ENCODE measurements at places on chromosomes 12 and 14. TPM values are rescaled to one million over a fixed set of nuclear protein-coding genes. Genes with fewer than 3 reads are reported as not detected.
A peak's percentile ranks its signal among the peaks of the same experiment; 100 is the strongest.

The SLC4A8 gene
- total RNA-seq = 6.7 TPM

The KRT5 gene
- 0.91 TPM for total RNA-seq

The SCN8A gene
- 3.5 TPM for total RNA-seq

- no peak for DNase-seq
These were observed 271.9 kb downstream of the CPNE8 start for GRCh38 chr12:38633511-38633910.

DNA sequence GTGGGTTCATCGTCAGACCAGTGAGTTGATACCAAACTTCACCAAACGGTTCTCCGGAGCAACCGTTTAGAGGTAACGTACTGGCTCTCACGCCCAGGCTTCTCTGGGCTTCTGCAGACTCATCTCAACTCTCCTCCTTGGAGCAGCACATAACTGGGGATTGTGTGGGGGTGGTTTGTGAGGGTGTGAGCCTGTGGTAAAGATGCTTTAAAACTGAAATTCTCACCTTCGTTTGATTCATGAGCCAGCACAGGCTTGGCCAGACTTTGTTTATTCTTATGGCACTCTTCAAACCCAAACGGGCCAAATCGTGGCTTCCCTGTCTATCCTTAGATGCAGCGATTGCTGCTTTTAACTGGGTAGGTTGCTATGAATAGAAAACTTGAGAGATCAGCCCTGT, 121.3 kb downstream of the SAMD4A start:
- no peak for DNase-seq

DNA sequence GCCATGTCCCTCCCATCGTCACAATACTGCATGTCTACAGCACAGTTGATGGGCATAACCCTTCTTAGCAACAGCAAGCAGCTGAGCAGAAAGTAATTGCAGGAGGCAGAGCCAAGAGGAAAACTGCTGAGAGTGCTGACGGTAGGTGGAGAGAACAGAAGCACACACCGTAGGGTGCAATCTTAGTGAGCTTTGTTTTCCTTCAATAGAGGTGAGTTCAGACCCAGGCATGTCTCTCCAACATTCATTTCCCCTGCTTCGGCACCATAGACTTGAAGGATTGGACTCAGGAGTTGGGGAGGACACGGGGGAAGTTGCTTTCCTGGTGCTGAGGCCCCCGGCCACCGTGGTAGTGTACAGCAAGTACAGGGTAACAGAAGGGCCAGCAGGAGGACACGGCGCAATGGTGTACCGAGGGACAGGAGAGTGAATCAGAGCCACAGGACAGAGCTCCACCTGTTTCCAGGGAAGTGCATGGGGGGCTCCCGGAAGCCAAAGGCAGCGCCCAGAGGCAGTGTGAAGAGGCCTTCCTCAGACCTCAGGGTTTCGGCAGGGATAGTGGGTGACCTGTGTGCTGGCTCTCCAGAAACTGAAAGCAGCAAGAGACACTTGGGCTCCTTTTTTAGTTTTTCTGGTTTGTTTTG, 36.3 kb upstream of the SINHCAF start:
- DNase-seq = peak; percentile 17

GRCh38 chr12:115109863-115110262, 425.9 kb upstream of the TBX3 start:
- DNase-seq = no peak
